Endodermal cell (in vitro differentiated cells): ENCODE measurements at places on chromosomes 1 and 21.

DNA sequence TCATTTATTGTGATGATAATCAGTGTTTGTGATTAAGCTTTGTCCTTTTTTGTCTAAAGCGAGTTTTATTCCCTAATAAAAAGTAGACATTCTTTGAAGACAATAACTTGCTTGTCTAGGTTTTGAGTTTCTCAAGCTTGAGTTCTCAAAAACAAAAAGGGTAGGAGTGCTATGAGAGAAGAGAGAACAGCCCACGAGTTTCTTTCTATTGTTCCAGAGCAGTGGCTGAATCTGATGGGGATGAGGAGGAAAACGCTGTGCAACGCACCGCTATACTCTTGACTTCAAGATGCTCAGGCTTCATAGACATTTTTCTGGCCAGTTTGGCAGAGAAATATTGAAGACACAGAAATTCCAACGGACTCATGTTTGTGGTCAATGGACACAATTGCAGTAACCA is 669.8 kb upstream of the B3GALT2 start:
- no peak for DNase-seq

GRCh38 chr1:178566187-178566586 is 53.3 kb downstream of the TEX35 start:
- no peak for DNase-seq

GRCh38 chr1:221099747-221100595 is 220.7 kb downstream of the HLX start:
- no peak for DNase-seq

DNA sequence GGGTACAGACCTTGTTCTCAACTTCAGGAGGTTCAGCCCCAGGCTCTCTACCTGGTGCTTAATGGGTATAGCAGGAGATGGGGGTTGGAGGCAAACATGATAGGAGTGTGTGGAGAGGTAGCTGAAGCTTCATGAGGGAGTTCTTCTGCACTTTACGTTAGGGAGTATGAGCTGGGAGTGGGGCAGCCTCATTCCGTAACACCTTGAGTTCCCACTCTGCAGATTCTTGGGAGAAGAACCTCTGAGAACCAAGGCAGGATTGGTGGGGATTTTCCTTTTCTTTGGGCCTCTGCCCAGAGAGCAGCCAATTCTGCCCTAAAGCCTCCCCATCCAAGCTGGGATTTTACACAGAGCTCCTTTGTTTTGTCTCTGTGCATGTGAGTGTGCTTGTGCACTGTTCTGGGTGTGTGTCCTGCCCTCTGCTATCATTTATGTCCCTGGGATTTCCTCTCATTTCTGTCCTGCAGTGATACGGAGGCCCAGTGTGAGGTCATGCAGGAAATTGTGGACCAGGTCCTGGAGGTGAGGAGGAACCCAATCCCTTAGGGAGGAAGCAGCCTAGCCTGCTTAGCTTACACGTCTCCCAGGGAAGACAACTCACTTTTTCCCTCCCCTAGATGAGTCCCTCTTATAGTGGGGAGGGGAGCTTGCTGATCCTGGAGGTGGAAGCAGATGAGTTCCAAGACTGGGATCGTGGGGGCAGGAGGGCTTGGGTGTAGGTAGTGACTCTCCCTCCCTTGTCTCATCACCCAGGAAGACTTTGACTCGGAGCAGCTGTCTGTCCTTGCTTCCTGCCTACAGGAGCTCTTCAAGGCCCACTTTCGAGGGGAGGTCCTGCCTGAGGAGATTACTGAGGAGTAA is 11.6 kb upstream of the SLC27A3 start:
- DNase-seq, result no peak

DNA sequence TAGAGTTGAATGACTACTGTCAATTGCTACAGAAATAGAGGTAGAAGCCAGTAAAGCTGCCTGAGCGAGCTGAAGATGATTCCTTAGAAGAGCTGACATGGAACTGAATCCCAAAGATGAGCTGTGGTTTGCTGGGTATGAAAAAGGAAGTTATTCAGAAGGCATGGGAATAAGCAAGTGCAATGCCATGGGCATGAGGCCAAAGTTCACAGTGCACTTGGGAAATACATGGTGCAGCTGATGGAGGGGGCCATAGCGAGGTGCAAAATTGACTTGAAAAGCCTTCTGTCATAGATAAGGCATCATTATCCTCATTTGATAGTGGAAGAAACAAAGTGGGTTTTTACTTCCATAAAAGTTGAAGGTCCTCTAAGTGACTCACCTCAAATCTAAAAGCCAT is 88.6 kb downstream of the NEK7 start:
- no peak for DNase-seq

GRCh38 chr1:194068446-194069167 is 882.2 kb upstream of the B3GALT2 start:
- DNase-seq, result no peak

GRCh38 chr1:10122926-10123325 is 87.4 kb upstream of the KIF1B start:
- DNase-seq, result no peak

DNA sequence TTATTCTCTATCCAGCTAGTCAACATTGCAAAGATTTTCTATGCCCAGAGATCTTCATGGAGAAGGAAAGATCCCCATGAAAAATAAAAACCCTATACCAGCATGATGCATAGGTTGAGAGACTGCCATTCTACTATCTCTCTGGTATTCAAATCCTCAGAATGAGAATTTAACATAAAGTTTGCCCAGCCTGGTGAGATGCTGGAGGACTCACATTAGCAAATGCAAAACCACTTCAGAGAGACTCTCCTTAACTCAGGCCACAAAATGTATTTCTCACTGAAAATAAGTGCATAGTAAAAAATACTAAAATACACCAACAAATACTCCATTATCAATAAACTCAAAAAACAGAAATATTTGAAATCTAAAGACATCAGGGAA is 430.0 kb upstream of the RUNX1 start:
- no peak for DNase-seq

DNA sequence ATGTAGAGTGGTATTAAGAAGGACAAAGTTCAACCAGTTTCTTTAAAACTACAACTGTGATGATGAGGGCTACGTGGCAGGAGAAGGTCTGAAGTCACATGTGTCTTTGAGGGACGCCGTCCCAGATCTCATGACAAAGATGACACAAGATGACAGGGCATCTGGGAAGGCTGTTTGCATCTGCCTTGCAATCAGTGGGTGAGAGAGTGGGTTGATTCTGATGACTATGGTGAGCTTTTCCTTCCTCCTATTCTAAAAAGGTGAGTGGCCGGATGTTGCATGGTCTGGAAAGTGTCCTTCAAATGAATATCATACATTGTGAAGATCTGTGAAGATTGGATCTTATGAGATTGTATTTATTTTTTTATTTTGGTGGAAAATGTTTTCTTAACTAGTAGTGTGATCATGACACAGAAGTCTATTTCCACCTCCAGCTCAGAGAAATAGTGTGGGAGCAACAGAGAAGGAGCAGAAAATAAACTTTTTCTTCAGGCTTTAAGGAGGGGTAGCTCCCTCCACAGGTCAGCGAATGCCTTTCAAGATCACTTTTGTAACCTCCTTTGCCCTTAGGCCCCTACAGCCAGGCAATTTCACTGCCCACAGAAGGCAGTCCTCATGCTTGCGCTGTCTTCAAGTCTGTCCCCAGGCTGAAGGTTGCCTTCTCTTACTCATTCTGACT is 76.0 kb upstream of the ATF3 start:
- DNase-seq, result no peak

- no peak for DNase-seq
Measured at GRCh38 chr1:40664791-40665190, 691 bp downstream of the RIMS3 start.

- DNase-seq, result no peak
Measured at GRCh38 chr1:54091666-54092065, 38.3 kb downstream of the TCEANC2 start.

DNA sequence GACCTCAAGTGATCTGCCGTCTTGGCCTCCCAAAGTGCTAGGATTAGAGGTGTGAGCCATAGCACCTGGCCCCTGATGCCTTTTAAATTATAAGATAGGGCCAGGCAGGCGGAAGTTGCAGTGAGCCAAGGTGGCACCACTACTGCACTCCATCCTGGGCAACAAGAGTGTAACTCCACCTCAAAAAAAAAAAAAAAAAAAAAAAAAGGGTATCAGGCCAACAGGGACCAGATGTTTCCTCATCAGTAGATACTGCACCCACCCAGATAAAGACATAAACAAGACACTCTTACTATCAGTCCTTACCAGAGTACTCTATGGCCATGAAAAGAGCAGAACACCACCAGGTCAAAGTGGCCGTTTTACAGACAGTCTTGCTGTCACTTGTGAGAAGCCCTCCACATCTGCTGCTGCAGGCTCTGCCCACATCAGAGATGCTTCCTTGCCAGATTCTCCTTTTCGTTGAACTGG is 3.3 kb downstream of the C21orf58 start:
- DNase-seq, result no peak

DNA sequence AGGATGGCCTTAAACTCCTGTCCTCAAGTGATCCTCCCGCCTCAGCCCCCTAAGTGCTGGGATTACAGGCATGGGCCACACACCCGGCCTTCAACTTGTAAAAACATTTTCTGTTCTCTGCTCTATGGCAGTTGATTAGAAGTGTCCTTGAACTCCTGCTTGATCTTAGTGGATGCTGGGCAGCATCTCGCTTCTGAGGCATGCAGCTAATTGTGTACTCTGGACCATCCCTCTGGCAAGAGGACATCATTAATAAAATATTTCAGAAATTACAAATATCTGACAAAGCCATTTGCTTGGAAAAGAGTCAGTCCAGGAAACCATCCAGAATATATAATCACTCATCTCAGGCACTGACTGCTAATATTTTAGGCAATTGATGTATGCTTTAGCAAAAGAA is 8.1 kb downstream of the NGF start:
- no peak for DNase-seq

DNA sequence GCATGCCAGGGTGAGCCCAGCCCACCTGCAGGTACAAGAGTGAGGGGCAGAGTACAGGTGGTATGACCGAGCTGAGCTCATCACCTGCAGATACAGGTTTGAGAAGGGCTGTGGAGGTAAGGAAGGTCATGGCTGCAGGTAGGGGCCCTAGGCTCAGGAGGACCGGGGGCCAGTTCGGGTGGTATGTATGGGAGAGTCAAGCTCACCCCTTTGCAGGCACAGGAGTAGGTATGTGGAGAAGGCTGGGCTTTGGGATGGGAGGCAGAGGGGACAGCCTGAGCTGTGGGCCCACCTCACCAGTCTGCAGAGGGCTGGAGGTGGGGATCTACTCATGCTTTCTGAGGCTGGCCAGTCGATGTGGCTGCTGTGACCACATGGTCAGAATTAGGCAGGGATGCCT is 17.2 kb downstream of the PODN start:
- DNase-seq, result no peak

GRCh38 chr1:247639381-247639981 is 34.1 kb downstream of the OR2G3 start:
- peak; percentile 89 for DNase-seq

- DNase-seq, result no peak
Measured at GRCh38 chr21:25496825-25497482, 110.3 kb downstream of the MRPL39 start.

DNA sequence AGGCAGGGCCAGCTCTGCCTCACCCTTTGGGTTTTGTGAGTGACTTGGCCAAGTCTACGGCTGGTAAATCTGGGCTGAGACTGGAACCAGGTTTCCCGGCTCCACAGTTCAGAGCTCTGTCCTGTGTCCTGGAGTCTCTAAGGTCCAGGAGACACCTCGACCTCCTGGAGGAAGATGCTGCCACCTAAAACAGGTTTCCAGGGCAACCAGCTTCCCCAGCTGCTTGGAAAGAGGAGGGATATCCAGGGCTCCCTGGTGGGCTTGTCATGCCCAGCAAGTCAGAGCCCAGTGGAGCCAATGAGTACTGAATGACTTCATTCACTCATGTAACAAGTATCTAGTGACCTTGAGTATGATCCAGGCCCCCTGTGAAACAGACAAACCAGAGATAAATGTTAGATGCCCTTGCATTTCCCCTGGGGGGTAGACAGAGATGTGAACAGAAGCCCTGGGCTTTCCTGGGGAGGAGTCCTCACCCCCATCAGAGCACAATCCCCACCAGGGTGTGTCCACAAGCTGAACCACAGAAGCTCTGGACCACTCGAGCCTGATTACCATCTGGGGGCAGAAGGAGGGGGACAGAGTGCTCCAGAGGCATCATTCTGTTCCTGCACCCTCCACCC is 181.2 kb upstream of the RAB4A start:
- DNase-seq, result peak; percentile 54

DNA sequence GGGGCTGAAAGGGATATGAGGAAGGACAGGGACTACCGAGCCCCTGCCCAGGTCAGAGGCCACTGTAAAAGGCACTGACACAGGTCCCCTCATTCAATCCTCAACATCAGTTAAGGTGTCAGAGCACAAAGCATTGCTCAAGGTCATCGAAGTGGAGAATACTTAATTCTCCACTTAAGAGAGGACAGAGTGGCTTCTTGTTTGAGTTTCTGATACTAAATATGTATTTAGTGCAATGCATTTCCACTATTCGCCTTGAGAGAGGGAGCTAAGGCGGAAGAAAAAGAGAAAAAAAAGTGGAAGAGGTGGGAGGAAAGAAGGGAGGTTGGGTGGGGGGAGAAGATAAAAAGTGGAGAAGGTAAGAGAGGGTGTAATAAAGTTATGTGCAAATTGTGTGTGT is 100.1 kb upstream of the SPATA6 start:
- no peak for DNase-seq

- no peak for DNase-seq
Measured at GRCh38 chr1:175878775-175879174, 135.4 kb upstream of the TNR start.

DNA sequence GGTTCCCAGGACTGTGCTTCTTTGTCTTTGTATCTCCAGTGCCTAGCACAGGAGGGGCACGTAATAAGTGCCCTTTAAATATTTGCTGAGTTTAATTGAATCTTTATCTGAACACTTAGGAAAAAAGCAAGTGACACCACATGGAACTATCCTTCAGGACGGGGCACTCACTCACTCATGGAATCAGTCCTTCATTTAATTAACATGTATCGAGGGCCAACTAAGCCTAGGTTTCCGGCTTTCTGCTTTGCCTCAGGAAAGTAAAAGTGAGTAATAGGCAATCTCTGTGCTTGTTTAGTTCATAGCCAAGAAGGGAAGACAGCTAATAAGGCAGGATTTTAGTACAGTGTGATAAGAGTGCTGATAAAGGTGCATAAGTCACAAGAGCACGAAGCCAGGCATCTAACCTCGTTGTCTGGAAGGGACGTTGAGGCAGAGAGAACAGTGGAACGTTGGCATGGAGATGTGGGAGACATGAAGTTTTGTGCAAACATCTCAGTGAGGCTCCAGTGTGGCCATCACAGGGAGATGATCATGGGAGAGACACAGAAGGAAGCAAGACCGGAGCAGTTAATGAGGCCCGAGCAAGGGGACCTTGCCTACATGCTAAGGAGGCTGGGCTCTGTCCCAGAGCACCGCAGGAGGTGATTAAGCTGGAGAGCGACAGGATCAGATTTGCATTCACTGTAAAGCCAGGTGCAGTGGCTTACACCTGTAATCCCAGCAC is 54.1 kb upstream of the TRIM67 start:
- peak; percentile 62 for DNase-seq

DNA sequence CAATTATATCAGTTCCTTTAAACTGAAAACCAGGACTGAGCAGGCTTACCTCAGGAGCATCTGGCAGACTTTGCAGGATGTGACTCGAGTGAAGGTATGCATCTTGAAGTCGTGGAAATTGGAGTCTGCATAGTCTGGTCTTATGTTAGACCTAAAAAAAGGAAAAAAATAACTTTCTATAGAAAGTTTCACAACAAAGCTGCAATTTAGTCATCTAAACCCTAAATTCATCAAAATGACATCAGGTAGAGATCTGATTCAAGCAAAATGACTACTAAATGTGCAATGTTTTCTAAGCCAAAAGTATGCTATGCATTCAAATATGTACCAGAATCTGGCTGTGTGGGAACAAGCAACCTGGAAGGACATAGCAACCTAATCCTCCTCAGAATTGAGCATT is 260.1 kb downstream of the VAV3 start:
- no peak for DNase-seq

GRCh38 chr1:66335859-66336640 is 197.9 kb upstream of the SGIP1 start:
- DNase-seq, result peak; percentile 48
